ENCODE measurements at places on chromosomes 7 and 10. TPM values are rescaled to one million over a fixed set of nuclear protein-coding genes. Genes with fewer than 3 reads are reported as not detected.

GRCh38 chr10:1364151-1364910, 308.1 kb downstream of the WDR37 start:
- DNase-seq, result peak; percentile 65

DNA sequence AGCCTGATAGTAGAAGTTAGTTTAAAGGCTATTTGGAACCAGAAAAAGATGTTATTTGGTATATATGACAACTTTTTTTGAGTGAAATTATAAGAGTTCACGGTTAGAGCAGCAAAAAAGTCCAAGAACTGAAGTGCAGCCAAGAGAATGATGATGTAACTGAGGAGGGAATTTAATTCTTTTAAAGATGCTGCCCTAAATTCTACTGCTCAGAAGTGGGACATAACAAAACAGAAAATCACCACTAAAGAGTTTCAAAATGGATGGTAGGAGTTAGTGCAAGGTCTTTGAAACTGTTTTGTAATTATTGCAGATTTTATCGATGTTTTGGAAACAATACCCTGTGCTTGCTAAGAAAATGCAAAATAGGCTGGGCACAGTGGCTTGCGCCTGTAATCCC, 6.5 kb downstream of the SAMD8 start:
- DNase-seq, result no peak

Gene TMEM229A
- not detected for total RNA-seq

DNA sequence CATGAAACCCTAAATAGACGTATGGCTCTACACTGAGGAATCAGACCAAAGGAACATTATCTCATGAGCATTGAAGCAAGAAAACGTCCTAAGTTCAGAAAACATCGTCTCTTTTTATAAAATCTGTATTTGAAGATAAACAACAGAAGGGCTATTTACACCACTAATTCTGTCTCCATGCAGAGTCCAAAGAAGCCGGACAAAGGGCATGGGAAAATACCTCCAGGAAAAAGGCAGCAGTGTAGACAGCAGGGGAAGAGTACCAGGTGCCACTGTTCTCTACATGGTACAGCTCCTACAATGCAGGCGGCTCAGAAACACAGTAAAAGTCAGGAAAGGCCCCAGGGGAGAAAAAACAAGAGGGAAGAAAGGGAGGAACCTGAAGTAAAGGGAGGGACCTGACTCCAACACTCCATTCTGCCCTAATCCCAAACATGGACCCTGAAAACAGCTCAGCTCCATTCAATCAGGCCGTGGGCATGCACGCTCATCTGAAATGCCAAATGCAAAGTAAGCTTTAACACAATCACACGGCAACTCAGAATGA, 17.5 kb downstream of the FAM171A1 start:
- DNase-seq, result no peak

Gene KIAA1217
- 48.7 TPM for total RNA-seq

Gene INMT
- not detected for total RNA-seq

All from MCF 10A (cell line).